ENCODE measurements at places on chromosomes 2 and 18. TPM values are rescaled to one million over a fixed set of nuclear protein-coding genes. Genes with fewer than 3 reads are reported as not detected.
A peak's percentile ranks its signal among the peaks of the same experiment; 100 is the strongest.

The IL36B gene
- total RNA-seq, result not detected

The LRRC30 gene
- total RNA-seq, result not detected

DNA sequence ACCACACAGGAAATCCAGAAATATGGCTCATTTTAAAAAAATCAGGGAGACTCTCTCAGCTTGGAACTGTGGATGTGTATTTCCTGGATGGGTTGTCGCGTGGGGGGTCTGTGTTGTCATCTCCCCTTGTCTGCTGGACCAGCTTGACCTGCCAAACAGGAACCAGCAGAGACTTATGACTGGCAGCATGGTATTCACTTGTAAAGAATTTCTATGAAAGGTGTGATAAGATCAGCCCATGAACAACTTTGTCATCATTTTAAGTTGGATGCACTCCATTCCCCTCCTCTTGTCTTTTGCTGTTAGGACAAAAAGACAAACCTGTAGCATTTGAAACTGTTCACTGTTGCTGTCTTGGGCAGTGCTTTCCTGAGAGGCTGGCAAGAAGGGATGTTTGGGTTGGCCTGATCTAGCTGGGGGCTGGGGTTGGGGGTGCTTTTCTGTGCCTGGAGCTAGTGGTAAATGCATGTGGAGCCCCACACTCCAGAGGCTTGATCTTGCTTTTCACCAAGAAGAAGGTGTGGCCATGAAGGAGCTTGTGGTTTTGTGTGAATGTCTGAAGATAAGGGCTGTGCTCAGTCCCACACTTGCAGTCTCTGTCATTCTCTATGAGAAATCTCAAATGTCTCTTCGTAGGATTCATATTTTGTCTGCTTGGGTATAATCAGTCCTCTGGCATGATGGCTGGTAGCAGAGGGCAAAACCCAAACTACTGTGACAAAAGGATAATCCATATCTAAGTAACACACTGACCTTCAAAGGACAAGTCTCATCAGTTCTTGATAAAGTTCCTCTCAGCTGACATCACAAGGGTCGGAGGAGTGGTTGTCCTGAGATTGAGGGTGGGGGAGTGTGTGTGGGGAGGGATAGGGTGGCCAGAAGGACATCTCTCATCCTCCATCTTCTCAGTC is 39.0 kb downstream of the RALB start:
- peaks cover 20% of the 10 kb centered on the region for H3K4me1 ChIP-seq
- H3K27ac ChIP-seq, result peak overlapping the region; percentile 64
- H3K4me3 ChIP-seq, result no peak overlapping the region
- H3K36me3 ChIP-seq, result peaks cover 43% of the 10 kb centered on the region
- DNase-seq, result no peak
- no peaks in the 10 kb centered on the region for H3K27me3 ChIP-seq

GRCh38 chr2:71474116-71474743 is 20.9 kb downstream of the DYSF start:
- no peaks in the 10 kb centered on the region for H3K27me3 ChIP-seq
- no peak overlapping the region for H3K27ac ChIP-seq
- no peak overlapping the region for H3K4me3 ChIP-seq
- H3K4me1 ChIP-seq, result peaks cover 9% of the 10 kb centered on the region
- no peak for DNase-seq
- peaks cover 6% of the 10 kb centered on the region for H3K36me3 ChIP-seq

Measured in MCF 10A (cell line).